ENCODE measurements at places on chromosomes 7 and 10.

- peaks cover 7% of the 10 kb centered on the region for H3K36me3 ChIP-seq
- peak overlapping the region; percentile 59 for H3K27ac ChIP-seq
- DNase-seq, result no peak
- no peaks in the 10 kb centered on the region for H3K27me3 ChIP-seq
- H3K4me1 ChIP-seq, result peaks cover 19% of the 10 kb centered on the region
Measured at GRCh38 chr10:115073796-115074195, 19.4 kb upstream of the ATRNL1 start.

DNA sequence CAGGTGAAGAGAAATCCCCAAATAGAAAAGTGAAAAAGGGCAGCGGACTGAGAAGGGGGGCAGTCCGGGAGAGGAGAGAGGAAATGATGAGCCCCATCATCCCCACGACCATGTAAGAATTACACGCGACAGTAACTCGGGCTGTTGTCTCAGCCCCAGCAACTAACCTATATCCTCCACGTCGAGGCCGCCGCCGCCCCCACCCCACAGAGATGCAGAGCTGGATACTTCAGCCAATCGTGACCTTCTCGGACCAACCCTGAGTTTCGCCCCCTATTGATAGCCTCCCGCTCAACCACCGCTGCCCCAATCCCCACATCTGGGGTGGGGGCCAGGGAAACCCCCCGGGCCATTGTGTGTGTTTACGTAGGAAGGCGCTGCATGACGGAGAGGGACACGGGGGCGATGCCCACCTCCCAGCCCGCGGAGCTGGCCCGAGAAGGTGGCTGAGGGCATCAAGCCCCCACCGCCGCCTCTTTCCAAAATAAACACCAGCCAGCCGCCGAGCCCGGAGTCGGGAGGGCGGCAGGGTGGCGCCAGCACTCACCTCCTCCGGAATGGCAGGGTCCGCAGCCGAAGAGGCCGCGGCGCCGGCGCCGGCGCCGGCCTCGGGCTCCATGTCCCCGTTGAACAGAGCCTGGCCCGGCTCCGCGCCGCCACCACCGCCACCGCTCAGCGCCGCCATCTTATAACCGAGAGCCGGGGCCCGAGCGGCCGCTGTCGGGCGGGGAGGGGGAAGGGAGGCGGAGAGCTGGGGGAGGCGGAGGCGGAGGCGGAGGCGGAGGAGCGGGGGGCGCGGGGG is 509 bp downstream of the BRAF start:
- no peaks in the 10 kb centered on the region for H3K36me3 ChIP-seq
- H3K4me3 ChIP-seq, result no peak overlapping the region
- no peak overlapping the region for H3K27ac ChIP-seq

GRCh38 chr7:75010036-75010435 is 45.5 kb downstream of the CASTOR2 start:
- no peak for DNase-seq

GRCh38 chr7:333393-333764 is 43.4 kb downstream of the FOXL3 start:
- H3K4me1 ChIP-seq, result peaks cover 35% of the 10 kb centered on the region
- no peak overlapping the region for H3K4me3 ChIP-seq
- no peak for DNase-seq
- no peaks in the 10 kb centered on the region for H3K36me3 ChIP-seq

DNA sequence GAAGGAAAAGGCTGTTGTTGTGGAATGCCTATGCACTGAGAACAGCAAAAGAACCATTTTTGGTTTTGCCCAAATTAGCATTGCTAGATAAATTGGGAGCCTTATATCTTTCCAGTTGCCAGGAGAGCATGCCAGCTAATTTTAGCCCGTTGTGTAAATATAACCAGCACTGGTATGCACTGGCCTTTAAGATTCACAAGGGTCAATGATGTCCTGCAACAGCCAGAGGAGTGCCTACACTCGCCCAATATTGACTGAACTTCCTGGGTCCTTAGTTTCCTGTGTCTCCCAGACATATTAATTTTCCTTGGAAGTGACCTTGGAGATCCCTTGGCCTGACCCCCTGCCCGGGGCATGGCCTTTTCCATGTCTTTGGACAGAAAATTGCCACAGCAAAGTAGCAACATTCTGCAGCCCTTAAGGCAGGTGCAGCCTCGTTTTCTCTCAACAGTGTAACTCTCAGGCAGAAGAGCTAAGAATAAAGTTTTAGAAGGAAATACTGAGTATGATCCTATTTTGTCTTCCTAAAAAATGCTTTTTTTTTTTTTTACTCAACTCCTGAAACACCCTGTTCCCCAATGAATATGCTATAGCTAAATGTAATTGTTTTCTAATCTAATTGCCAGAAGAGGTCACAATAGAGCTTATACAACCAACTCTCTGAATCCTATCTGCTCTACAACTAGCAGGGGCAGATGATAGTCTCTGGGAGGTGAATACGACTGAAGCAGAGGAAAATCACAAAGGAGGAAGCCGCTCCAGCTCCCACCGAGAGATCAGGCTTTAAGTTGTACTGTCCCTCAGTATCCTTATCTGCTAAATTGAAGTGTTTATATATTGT is 131.9 kb upstream of the PCGF5 start:
- H3K27me3 ChIP-seq, result no peaks in the 10 kb centered on the region
- H3K4me3 ChIP-seq, result no peak overlapping the region
- peaks cover 4% of the 10 kb centered on the region for H3K4me1 ChIP-seq
- H3K27ac ChIP-seq, result no peak overlapping the region

DNA sequence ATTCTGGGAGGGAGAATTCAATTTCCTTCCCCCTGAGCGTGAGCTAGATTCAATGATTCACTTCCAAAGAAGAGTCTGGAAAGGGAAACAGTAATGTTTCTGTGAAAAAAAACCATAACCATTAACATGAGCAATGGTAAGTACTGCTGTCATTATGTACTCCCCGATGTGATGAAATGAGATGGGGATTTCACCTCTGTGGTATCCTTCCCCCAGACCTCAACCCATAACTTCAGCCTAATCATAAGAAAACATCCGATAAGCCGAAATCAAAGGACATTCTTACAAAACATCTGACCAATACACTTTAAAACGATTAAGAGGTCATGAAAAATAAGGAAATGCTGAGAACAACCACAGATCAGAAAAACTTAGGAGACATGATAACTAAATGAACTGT is 27.2 kb downstream of the EZH2 start:
- no peak for DNase-seq
- H3K4me3 ChIP-seq, result no peak overlapping the region
- H3K4me1 ChIP-seq, result peaks cover 36% of the 10 kb centered on the region
- H3K27ac ChIP-seq, result no peak overlapping the region
- peaks cover 2% of the 10 kb centered on the region for H3K36me3 ChIP-seq

- peak overlapping the region; percentile 91 for H3K27ac ChIP-seq
- H3K4me3 ChIP-seq, result peak overlapping the region; percentile 39
- no peaks in the 10 kb centered on the region for H3K27me3 ChIP-seq
- H3K36me3 ChIP-seq, result no peaks in the 10 kb centered on the region
- DNase-seq, result peak; percentile 49
Measured at GRCh38 chr7:140646931-140647647, 6.5 kb upstream of the DENND2A start.

- no peak overlapping the region for H3K27ac ChIP-seq
- peaks cover 15% of the 10 kb centered on the region for H3K4me1 ChIP-seq
- DNase-seq, result no peak
- no peaks in the 10 kb centered on the region for H3K36me3 ChIP-seq
Measured at GRCh38 chr10:110808615-110809014, 63.1 kb upstream of the PDCD4 start.

GRCh38 chr10:26780793-26781601 is 79.8 kb downstream of the ABI1 start:
- no peak overlapping the region for H3K4me3 ChIP-seq
- no peak for DNase-seq
- H3K4me1 ChIP-seq, result peaks cover 11% of the 10 kb centered on the region
- H3K36me3 ChIP-seq, result peaks cover 5% of the 10 kb centered on the region
- H3K27ac ChIP-seq, result no peak overlapping the region
- H3K27me3 ChIP-seq, result no peaks in the 10 kb centered on the region

- no peak overlapping the region for H3K27ac ChIP-seq
- no peaks in the 10 kb centered on the region for H3K4me1 ChIP-seq
- H3K4me3 ChIP-seq, result no peak overlapping the region
- no peaks in the 10 kb centered on the region for H3K36me3 ChIP-seq
- H3K27me3 ChIP-seq, result no peaks in the 10 kb centered on the region
Measured at GRCh38 chr7:40965774-40966173, 737.1 kb downstream of the INHBA start.

DNA sequence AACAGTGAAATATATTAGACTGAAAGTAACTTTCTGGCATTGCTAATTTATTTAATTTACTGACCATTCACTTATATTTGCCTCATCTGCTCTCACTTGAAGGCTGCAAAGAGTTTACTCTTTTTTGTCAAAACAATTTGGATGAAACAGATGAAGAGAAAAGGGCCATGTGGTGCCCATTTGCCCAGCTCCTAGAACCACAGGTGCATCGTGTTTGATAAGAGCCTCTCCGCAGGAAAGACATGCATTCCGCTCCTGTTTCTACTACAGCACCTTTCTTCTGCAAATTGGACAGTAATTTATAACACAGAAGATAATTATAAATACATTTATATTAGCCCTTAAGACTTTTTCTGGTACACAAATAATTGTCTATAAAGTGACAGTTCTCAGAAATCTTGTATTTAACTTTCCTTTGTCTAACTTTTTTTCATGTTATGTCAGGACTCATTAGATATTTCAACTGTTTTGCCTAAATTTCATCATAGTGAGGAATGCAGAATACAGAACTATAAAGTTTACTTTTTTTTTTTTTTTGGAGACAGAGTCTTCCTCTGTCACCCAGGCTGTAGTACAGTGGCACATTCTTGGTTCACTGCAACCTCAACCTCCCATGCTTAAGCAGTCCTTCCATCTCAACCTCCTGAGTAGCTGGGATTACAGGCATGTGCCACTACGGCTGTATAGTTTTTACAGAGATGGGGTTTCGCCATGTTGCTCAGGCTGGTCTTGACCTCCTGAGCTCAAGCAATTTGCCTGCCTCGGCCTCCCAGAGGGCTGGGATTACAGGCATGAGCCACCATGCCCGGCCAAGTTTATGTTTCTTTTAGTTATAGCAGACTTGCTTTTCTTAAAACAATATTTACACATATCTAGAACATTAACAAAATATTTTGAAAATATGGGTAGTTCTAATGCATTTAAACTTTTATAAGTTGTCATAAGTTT is 869 bp downstream of the LAMB4 start:
- H3K4me3 ChIP-seq, result no peak overlapping the region
- H3K27ac ChIP-seq, result peak overlapping the region; percentile 57
- no peak for DNase-seq
- no peaks in the 10 kb centered on the region for H3K36me3 ChIP-seq

DNA sequence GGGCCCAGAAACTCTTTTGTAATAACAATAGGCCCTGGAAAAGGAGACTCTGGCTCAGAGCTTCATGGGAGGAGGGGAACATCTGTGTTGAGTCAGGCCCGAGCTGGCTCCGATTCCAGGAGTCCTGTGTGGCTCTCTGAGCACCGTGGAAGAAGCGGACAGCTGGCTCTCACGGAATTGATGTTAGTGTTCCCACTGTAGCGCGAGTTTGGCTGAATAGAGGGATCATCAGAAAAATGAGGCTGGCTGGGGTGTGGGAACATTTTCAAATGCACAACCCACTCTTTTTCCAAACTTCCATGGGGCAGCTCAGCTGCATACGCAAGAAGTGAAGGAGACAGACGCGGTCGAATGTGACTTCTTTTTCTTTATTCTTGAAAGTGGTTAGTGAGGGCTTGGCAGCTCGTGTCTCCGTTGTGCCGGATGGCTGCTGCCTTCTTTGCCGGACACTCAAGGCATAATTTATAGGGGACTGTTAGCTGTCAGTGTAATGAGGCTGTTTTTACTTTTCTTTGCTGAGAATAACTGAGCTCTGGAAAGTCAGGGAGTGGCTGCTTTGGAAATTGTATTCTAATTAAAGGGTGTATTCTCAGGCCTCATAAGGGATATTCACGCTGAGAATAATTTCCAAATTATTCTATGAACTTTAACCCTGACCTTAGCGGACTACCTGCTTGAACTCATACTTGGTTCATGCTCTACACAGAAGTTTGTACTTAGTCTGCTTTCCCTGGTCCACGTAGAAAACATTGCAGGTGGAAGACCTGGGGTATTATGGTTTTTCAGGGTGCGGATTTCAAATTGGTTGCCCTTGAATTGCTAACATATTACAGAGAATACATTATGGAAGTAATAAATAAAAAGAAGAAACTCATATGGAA is 23.1 kb downstream of the MDFIC start:
- H3K27ac ChIP-seq, result peak overlapping the region; percentile 79
- no peaks in the 10 kb centered on the region for H3K36me3 ChIP-seq
- peak overlapping the region; percentile 2 for H3K4me3 ChIP-seq
- peaks cover 11% of the 10 kb centered on the region for H3K4me1 ChIP-seq
- no peaks in the 10 kb centered on the region for H3K27me3 ChIP-seq
- peak; percentile 1 for DNase-seq

- H3K36me3 ChIP-seq, result no peaks in the 10 kb centered on the region
- DNase-seq, result no peak
- no peak overlapping the region for H3K27ac ChIP-seq
Measured at GRCh38 chr7:91537260-91538152, 273.3 kb downstream of the FZD1 start.

- no peaks in the 10 kb centered on the region for H3K36me3 ChIP-seq
- no peaks in the 10 kb centered on the region for H3K4me1 ChIP-seq
- no peaks in the 10 kb centered on the region for H3K27me3 ChIP-seq
- DNase-seq, result no peak
- H3K27ac ChIP-seq, result no peak overlapping the region
Measured at GRCh38 chr7:119228482-119228881, 1004.0 kb downstream of the ANKRD7 start.

DNA sequence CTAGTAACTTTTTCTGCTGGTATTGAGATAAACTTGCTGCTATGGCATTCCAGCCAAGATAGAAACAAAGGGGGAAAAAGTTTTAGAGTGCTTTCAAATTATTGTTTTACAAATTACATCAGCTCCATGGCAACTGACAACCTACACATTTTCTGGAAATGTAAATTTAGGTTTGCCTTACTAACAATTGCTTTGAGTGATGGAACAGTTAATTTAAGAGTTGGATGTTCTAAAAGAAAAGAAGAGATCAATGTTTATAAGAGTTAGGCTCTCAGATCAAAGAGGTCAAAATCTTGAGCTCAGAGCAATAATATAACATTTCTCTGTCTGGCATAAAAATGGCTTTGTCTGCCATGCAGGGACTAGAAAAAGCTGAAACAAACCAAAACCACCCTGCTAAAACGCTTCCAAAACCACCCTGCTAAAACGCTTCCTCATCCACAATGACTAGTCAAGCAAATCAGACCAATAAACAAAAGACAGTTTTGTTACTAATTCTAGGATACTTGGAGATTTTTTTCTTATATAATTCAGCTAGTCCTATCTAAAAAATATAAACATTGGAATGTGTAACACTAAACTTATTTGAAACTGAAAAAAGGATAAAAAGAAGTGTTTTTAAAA is 32.3 kb downstream of the ORC5 start:
- H3K4me3 ChIP-seq, result no peak overlapping the region
- DNase-seq, result no peak
- peaks cover 24% of the 10 kb centered on the region for H3K4me1 ChIP-seq
- peak overlapping the region; percentile 83 for H3K27ac ChIP-seq
- H3K36me3 ChIP-seq, result peaks cover 61% of the 10 kb centered on the region
- no peaks in the 10 kb centered on the region for H3K27me3 ChIP-seq

GRCh38 chr7:1883031-1883761 is 213.1 kb downstream of the ELFN1 start:
- H3K4me1 ChIP-seq, result peaks cover 4% of the 10 kb centered on the region
- peaks cover 16% of the 10 kb centered on the region for H3K36me3 ChIP-seq
- H3K4me3 ChIP-seq, result no peak overlapping the region
- no peak overlapping the region for H3K27ac ChIP-seq
- no peak for DNase-seq

GRCh38 chr7:158076656-158077055 is 511.0 kb downstream of the PTPRN2 start:
- H3K4me3 ChIP-seq, result no peak overlapping the region
- H3K27me3 ChIP-seq, result no peaks in the 10 kb centered on the region
- no peak for DNase-seq
- H3K36me3 ChIP-seq, result peaks cover 3% of the 10 kb centered on the region
- H3K27ac ChIP-seq, result peak overlapping the region; percentile 92

All from neural crest cell (in vitro differentiated cells).